ENCODE measurements at places on chromosomes 7 and 10.

DNA sequence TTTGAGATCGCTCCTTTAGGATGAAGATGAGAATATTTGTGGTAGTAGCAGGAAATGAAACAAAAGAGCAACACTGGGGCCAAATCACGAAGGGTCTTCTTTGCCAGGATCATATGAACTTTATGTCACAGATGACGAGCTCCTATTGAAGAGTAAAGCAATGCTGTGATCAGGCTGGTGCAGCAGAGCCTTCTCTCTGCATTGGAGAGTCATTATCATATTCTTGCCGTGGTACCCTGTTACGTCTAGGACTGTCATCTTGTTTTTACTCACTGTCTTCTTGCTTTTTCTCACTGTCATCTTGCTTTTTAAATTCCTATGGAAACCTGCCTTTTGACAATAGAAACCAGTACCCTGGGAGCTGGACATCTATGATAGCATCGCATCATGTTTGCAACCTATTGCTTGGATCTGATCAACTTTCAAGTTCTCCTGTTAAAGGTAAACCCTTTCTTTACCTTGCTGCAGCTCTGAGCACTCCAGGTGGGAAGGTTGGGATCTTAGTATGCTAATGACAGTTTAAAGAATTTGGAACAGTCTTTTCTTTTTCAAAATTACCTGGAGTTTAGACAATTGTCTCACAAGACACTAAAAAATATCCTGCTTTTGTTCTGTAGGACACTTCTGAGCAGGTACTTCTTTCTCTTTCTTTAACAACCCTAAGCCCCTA is 27.9 kb upstream of the CACNA2D1 start:
- no peak for DNase-seq

- no peak for DNase-seq
Measured at GRCh38 chr7:151380199-151381097, 29.4 kb downstream of the WDR86 start.

- no peak for DNase-seq
Measured at GRCh38 chr10:34758447-34758996, 56.6 kb downstream of the PARD3 start.

GRCh38 chr10:97428572-97428981 is 2.6 kb downstream of the PGAM1 start:
- DNase-seq: peak; percentile 58

- no peak for DNase-seq
Measured at GRCh38 chr10:68333058-68333395, 299 bp upstream of the PBLD start.

- DNase-seq: no peak
Measured at GRCh38 chr7:53771701-53772100, 736.3 kb downstream of the POM121L12 start.

DNA sequence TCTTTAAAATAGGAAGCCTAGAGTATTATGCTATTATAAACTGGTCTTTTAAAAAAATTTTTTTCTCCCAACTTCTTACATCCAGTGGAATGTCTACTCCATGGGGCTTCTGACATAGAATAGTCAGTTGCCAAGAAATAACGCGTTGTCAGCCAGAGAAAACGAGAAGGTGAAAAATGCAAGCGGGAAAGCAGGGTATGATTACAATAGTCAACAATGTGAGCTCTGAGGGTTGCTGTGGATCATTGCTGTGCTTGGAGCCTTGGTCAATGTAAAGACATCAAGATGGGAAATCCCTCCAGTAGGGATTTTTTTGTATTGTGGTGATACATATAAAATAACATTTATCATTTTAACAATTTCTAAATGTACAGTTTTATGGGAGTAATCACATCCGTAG is 27.6 kb upstream of the PLPP4 start:
- DNase-seq: no peak

DNA sequence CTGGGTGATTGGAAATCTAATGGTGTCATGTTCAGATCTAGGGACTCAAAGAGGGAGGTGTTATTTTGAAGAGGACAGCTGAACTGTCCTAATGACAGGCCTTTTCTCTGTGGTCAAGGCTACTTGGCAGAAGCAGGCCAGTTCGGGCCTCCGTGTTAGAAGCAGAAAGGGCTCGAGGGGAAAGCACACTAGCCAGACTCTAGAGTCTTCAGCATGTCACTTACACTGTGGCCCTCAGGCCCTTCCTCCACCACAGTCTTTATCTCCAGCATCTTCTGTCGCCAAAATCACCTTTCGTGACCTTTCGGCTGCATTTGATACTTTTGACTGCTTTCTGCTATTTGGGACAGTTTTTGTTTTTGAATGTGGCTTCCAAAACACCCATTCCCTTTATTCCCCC is 123.3 kb downstream of the CNNM2 start:
- no peak for DNase-seq

- DNase-seq: no peak
Measured at GRCh38 chr10:5871596-5871995, 18.1 kb downstream of the ANKRD16 start.

GRCh38 chr10:125533866-125534265 is 149.1 kb downstream of the TEX36 start:
- DNase-seq: no peak

GRCh38 chr10:119233821-119234220 is 26.4 kb downstream of the GRK5 start:
- DNase-seq: no peak

GRCh38 chr10:126907423-126907970 is 2.3 kb downstream of the DOCK1 start:
- DNase-seq: no peak

DNA sequence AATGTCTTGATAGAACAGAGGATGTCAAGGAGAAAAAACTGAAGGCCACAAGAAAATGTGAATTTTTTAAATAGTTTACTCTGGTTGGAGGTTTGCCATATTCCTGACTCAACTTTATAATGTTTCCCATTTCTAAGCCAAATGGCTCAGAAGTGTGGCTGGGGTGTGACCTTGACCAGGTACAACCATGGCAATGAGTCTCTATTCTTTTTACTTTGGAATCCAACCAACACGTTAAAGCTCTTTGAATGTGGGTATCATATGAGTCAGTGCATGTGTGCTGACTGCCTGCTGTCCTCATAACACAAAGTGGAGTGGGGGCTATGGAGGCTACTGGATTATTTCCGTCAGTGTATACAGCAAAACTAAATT is 33.5 kb upstream of the DLD start:
- no peak for DNase-seq

GRCh38 chr7:46606761-46607160 is 685.7 kb upstream of the IGFBP3 start:
- DNase-seq: no peak

DNA sequence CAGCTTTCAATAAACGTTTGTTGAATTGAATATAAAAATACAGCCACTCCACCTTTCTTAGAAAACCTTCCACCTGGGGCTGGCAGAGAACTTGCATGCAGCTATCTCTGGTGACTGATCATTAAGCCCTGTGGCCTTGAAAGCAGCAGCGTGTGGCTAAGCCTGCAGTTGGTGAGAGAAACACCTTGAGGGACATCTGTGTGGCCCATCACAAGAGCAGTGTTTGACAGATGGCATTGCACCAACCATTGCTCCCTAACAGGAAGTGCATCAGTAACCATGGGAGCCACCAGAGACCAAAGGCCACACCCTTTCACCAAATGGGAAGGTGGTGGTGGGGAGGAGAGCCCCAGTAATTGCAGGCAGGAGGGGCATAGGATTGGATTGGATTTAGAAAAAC is 22.4 kb downstream of the RHOBTB1 start:
- DNase-seq: no peak

GRCh38 chr7:158027646-158028045 is 560.0 kb downstream of the PTPRN2 start:
- DNase-seq: no peak

DNA sequence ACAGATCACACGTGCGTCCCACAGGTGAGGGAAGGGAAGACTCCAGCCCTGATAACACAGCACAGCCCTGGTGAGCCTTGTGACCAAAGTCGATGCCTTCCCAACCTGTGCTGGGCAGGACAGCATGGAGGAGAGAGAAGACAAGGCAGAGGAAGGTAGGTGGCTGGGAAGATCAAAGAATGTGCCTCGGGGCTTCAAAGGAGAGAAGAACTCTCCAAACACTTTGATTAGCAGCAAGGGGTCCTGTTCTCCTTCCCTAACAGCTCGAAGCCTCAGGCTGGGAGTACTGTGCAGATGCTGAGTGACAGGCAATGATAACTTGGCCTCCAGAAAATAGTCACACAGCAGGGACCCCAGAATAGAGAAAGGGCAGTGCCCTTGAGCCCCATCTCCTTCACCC is 288.5 kb downstream of the TCERG1L start:
- DNase-seq: no peak

DNA sequence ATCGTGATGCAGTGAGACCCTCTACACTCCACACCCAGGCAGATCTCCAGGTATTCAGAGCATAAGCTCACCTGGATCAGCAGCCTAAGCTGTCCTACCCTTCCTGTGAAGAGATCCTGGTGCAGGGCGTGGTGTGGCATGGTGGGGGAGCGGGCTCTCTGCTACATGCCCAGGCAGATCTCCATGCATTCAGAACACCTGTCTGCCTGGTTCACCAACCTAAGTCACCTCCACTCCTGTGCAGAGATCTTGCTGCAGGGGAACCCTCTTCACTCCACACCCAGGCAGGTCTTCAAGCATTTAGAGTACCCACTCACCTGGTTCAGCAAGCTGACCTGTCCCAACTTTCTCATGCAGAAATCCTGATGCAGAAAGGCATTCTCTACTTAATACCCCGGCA is 394.4 kb upstream of the SEMA3A start:
- DNase-seq: no peak

GRCh38 chr10:69097729-69098128 is 9.8 kb downstream of the SRGN start:
- no peak for DNase-seq

DNA sequence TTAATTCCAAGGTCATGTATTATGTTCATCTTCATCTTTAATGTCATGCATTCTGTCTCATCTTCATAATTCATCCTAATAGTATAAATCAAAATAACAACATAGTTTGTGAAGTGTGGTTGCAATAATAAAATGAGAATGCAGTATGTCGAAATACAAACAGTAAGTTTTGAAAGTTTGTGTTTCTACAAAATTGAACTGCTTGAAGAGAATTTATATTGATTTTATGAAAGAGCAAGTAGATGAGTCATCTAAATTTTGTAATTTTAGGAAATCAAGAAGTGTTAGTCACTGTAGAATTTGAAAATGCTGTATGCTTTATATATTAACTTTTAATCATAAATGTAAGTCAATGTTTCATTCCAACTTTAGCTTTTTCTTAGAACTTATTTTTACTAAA is 190.5 kb upstream of the PPP1R3A start:
- DNase-seq: no peak

DNA sequence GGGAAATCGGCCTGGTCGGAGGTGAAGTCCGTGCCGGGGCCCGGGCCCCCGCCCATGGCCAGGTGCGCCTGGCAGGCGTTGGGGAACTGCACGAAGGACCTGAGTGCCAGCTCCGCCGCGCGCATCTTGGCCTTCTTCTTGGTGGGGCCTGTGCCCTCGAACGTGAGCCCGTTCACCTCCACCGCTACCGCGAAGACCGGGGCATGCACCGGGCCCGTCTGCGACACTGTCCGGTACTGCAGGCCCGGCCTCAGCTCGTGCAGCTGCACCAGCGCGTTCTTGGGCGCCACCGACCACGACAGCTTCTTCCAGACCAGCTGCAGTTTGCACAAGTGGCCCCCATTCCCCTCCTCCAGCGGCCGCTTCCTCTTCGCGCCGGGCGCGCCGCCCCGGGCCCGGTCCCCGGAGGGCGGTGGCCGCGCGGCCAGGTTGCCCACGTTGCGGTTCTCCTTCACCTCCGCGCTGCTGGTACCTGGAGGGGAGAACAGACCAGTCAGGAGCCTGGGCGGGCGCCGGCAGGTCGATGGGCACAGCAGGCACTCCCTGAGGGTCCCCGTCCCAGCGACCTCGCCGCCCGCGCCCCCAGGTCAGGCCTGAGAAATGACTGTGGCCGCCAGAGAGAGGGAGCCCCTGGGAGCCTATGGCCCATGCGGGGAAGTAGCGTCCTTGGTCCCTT is 307.4 kb downstream of the WDR37 start:
- DNase-seq: no peak

DNA sequence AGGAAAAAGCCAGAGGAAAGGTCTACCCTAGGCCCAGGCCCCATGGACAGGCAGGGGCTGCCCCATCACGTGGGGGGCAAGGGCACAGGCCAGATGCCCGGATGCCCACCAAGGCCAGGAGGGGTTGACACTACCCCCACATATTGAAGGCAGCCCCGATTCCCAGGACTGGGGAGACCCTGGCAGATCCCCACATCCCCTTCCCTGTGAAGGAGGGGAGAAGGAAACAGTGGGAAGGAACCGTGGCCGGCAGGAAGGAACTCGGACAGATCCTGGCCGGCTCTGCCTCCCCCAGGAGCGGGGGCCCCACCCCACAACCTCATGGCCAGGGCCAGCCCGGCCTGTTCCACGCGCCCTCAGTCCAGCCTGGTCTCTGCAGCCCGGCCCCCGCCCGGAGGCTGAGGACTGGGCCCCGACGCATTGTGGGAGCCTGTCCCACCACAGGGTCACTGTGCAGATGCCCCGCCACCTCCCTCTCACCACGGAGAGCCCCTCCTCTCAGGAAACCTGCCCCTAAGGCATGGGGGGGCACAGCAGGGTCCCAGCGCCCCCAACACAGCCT is 41.3 kb downstream of the PAPOLB start:
- DNase-seq: no peak

DNA sequence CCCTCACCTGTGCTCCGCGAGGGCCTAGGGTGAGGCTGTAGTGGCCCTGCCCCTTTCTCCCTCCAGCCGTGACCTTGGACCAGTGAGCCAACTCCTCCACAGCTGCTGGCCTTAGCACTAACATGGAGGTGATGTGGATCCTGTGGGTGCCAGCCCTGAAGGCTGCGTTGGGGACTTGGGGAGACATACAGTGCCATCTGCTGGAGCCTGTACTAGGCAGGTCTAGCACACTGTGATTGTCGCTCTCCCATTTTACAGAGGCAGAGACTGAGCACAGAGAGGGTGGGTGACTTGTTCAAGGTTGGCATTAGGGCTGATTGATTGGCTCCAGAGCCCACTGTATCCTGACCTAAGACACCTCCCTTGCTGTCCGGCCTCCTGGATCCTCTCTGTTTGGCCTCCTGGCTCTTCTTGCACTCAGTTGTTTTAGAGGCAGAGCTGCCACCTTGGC is 37.6 kb downstream of the PRF1 start:
- DNase-seq: no peak

- DNase-seq: no peak
Measured at GRCh38 chr10:31949266-31949665, 20.6 kb upstream of the ARHGAP12 start.

- DNase-seq: peak; percentile 16
Measured at GRCh38 chr10:12241810-12242529, 46.0 kb downstream of the CDC123 start.

DNA sequence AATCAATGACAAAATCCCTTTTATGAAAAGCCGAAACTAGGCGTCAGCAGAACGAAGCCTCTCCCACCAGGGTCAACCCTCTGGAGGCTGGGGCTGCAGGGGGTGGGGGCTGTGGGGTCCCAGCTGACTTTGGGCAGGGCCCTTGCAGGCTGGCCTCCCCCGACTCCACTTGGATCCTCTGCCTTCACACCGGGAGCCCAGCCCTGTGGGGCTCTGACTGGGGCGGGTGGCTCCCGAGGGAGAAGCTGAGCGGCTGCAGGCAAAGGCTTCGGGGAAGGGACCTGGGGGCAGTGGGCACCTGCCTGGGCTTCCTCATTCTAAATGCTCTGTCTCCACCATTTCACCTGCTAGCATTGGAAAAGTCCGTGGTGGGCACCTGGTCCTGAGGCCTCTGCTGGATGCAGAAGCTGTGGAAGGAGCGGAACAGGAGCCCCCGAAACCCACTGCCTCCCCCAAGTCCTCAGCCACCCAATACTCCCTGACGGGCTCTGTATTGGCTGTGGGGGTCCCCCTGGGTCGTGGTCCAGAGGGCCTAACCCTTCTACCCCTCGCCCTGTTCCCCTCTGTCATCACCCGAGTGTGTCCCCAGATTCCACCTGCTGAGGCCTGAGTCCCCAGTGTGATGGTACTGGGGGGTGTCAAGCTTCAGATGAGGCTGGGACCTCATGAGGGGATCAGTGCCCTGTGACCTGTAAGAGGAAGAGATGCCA is 108.6 kb downstream of the DNAJB6 start:
- DNase-seq: no peak
